ENCODE measurements at places on chromosomes 12 and 14. TPM values are rescaled to one million over a fixed set of nuclear protein-coding genes. Genes with fewer than 3 reads are reported as not detected.

- DNase-seq: no peak
Measured at GRCh38 chr14:101171650-101172049, 268.1 kb upstream of the RTL1 start.

DNA sequence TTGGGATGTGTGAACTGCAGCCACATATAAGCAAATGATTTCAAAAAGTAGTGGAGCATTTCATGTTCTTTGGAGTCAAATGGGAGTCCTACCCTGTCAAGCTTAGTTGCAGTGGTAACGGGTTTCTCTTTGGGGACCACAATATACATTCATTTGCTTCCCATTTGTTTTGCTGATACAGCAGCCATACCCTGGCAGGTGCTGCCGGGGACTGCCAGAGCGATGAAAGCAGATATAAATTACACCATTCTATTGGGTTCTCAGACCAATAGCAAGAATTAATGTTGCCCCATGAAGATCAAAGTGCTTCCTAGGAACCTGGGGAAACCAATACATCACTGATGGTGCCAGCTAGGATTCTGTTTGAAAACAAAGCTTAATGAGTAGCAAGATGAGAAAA is 1621.5 kb upstream of the FLRT2 start:
- no peak for DNase-seq

GRCh38 chr12:74365178-74365964 is 172.3 kb upstream of the ATXN7L3B start:
- DNase-seq: no peak

DNA sequence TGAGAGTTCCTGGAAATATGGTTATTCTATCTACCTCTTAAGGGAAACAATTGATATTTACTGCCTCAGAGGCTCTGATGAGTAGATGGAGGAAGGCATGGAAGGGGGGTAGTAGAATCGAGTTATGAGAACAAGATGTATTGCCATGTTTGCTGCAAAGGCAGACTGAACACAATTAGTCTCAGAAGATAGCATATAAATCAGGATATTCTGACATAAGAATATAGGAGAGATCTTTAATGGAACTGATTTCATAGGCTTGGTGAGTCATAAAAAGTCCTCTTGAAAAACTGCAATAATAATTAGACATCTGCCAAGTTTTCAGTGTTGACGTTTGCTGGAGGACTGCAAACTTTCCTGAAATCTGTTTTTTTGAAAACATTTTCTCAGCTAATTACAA is 636.1 kb downstream of the TMTC2 start:
- no peak for DNase-seq

DNA sequence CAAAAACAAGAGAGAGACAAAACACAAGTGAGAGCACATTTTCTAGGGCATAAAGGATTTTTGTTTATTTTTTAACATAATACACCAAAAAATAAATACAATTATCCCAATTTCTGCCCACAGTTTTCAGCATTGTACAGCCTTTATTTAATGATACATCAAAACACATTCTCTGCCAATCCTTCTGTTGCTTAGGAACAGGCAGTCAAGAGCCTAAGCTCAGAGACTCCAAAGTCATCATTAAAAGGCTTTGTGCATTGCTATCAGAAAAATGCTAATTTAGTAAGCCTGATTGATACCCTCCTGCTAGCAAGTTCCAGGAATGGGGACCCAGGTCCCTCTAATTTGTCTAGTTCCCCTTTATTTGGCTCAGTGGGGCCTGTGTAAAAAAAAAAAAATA is 536.5 kb downstream of the RPS29 start:
- DNase-seq: no peak

- DNase-seq: no peak
Measured at GRCh38 chr12:73220951-73221350, 948.8 kb downstream of the TRHDE start.

Gene KLHL33
- 0.08 TPM for total RNA-seq

Gene CCDC175
- total RNA-seq: not detected

Gene NOC4L
- 35.5 TPM for total RNA-seq
